ENCODE measurements at places on chromosomes 5 and 9.

GRCh38 chr5:120866997-120867396, 402.9 kb downstream of the PRR16 start:
- DNase-seq, result no peak

DNA sequence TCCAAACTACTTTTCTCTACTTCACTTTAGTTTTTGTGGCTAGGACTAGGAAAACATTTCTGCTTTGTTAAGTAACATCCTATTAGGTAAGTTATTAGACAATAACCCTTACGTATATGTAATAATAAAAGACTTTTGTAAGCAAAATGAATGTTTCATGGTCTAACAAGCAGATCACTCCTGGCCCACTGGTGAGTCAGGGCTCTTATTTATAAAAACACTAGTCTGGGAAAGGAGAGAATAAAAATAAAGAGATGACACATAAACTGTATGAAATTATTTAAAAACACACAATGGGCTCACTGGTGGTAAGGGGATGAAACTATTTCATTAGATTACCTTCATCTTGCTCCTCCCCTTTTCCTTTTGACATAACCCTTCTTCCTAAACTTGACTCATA, 2212.2 kb upstream of the ACO1 start:
- no peak for DNase-seq

DNA sequence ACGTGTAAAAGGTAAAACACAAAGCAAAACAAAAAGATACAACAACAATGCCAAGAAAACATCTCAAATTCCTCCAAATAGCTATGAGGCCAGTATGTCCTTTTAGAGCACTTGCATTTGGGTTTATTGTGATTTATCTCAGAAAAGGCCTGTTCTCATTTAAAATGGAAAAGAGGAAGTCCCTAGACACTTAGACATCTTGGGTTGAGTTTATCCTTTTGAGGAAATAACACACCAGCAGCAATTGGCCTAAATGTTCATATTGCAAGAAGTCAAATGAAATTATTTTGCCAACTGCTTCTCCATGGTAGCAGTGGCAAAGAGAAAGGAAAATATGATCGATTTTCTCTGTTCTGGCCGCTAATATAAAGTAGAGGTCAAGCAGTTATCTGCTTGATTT, 43.6 kb upstream of the TRMT10B start:
- DNase-seq, result no peak

GRCh38 chr9:77176106-77176505, 1.2 kb upstream of the VPS13A start:
- DNase-seq, result no peak

All from small intestine (tissue), 16 donors.